GM18507 (cell line): ENCODE measurements at places on chromosomes 1 and 21.

DNA sequence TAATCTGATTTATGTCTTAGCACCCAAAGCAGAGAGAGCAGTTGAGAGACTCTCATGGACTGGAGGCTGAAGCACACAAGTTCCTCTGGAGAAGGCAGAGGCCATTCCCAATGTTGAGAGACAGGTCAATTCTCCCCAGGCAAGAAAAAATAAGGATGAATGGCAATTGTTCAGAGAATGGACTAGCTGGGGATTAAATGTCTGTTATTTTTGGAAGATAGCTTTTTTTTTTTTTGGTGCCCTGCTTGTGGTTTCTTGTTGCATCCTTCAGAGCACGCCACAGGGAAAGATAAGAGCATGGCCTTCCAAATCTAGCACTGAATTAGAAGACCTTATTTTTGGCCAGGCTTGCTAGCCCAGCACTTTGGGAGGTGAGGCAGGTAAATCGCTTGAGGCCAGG lies 65.6 kb upstream of the ERRFI1 start:
- no peak for DNase-seq

DNA sequence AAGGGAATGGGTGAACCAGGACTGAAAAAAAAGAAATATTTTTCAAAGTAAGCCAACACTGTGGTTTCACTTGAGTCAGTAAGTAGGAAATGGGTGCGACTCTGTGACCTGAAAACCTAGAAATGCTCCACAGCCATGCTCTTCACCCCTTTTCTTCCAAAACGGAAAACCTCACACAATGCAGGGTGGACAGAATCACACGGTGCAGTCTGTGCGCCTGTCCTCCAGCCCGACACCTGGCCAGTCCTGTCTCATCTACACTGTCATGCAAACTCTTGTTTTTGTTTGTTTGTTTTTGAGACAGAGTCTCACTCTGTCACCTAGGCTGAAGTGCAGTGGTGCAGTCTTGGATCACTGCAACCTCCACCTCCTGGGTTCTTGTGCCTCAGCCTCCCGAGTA lies 53.3 kb downstream of the B3GALT5 start:
- DNase-seq, result no peak

GRCh38 chr1:63148825-63149645 lies 173.3 kb upstream of the FOXD3 start:
- no peak for DNase-seq

GRCh38 chr1:165897326-165898303 lies 70.2 kb downstream of the UCK2 start:
- DNase-seq, result no peak
